ENCODE measurements at places on chromosomes 6 and 20.
A peak's percentile ranks its signal among the peaks of the same experiment; 100 is the strongest.

DNA sequence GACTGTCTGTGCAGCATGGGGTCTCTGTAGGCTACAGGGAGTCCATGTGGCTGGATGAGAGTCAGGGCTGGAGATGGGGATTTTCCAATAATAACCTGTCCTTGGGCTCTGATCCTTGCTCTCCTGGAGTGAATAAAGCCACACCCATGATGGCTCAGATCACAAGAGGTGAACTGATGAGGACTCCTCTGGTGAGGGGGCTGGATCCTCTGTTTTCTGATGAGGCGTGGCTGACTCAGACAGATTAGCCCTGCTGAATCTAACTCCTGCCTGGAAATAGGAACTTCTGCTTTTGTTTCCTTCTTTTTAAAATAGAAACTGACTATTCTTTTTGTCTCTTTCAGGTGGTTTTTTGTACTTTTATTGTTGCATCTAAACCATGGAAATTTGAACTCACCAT, 27.0 kb downstream of the CST9L start:
- ATAC-seq: peak; percentile 16

DNA sequence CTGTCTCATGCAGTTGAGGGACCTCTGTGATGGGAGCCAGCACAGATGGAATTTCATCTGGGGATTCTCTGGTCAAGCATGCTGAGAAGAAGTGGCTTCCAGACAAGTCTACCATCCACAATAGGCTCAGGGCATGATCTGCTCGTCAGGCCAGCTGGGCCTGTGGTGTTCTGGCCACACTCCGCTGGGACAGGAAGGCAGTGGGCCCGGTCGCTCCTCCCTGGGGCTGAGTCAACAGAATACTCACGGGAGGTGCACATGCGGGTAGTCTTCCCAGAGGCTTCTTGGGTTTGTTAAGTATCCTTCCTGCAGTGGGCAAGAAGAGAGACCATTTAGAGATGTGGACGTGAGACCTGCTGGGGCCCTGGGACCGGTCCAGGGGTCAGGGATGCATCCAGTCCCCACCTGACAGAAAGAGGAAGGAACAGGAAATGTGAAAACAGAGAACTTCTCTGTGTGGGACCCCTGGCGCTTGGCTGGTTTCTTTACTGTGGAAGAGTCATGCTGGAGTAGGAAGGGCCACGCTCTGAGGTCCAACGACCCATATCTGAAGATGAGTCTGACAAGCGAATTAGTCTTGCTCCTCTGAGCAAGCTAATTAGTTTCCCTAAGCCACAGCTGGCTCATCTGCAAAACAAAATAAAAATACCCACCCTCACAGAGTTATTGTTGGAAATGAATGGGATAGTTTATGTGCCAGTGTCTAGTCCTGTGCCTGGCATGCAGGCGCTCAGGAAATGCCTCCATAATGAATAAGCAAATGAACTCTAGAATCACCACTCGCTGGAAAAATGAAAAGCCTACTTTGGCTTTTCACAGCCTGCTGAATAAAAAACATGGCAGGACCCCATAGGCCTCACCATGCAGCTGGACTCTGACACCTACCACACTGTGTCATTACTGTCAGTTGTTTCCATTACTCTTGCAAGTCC, 67.3 kb downstream of the TRAM2 start:
- no peak for ATAC-seq

GRCh38 chr20:64146936-64147477, 17.2 kb upstream of the MYT1 start:
- ATAC-seq: no peak

GRCh38 chr6:53718597-53719460, 53.3 kb upstream of the KLHL31 start:
- peak; percentile 55 for ATAC-seq

- no peak for ATAC-seq
Observed at GRCh38 chr6:7922596-7922995, 12.0 kb upstream of the TXNDC5 start.

DNA sequence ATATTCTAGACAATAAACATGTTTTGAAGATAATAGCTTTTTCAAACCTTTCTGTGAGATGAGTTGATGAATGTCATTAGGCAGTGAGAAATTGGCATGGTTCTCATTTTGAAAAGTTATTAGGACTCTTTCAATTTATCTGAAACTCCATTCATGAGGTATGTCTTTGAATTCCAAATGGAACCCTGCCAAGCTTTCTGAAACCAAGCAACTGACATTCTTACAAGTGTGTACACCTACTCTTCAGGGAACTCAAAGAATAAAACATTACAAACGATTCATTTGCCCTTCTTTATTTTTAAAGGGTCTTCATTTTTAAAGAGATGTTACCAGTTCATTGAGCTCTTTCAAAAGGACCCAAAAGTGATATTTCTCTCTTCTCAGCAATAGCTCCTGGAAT, 2.1 kb upstream of the TRDN start:
- ATAC-seq: no peak

DNA sequence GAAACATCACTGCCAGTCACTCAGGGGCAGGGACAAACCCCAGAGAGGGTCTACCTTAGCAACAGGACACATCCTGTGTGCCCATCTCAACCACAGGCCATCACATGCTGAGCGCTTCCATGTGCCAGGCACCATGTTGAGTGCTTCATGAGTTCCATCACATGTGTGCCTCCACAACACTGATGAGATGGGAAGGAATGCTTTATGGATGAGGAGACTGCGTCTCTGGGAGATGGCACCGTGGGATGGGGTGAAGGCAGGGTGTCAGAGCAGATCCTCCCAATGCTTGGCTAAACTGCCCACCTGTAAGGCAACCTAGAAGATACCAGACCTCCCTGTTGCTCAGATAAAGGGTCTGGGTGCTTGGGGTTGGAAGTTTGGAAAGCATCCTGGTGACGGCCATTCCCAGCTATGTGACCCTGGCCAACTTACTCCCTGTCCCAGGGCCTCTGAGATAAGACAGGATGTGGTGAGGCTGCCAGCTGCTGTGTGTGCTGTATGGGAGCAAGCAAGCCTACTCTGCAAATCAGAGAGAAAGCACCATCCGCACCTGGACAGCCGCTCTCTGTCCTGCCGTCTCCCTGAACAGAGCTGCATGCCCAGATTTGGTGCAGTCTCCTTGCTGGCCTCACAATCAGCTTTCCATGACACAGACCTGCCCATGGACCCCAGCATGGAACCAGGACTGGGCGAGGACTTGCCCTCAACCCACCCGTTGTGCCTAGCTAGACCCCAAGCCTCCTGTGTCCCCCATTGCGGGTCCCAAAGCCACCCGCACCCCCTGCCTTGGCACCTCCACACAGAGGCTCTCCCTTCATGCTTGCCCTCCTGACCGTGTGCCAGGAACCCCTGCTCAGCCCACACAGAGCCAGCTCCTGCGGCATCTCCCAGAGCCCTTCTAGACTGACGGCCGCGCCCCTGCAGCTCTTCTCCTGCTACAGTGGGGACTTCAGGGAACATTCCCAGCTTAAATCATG, 143.7 kb downstream of the SYNDIG1 start:
- ATAC-seq: no peak

- no peak for ATAC-seq
Observed at GRCh38 chr6:25423358-25423757, 144.2 kb downstream of the CARMIL1 start.

DNA sequence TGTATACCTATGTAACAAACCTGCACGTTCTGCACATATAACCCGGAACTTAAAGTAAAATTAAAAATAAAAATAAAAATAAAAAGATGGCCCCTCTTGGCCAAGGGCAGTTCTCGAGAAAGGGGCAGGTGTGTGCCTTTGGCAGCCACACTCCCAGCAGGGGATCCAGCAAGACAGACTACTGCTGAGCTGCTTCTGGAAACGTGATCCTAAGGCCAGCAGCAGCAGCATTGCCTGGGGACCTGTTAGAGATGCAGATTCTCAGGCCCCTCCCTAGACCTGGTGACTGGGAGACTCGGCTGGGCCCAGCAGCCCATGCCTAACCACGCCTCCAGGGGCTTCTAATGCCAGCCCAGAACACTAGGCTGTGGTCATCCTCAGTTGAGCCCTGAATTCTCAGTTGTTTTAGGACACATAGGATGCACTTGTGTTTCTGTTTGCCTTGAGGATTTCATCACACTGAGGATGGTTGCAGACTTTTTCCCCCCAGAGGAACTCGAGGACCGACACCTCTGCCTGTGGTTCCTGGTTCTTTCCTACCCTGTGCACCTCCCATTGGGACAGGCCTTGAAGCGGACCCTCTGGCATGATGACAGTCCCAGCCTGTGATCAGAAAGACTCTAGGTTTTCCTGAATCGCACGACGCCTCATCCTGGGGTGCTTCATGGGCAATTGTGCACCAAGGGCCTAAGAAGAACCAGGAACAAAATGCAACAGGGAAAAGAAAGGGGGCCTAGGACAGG, 105.9 kb downstream of the TOX2 start:
- ATAC-seq: no peak

GRCh38 chr6:134678436-134678889, 271.4 kb downstream of the ALDH8A1 start:
- ATAC-seq: peak; percentile 56

DNA sequence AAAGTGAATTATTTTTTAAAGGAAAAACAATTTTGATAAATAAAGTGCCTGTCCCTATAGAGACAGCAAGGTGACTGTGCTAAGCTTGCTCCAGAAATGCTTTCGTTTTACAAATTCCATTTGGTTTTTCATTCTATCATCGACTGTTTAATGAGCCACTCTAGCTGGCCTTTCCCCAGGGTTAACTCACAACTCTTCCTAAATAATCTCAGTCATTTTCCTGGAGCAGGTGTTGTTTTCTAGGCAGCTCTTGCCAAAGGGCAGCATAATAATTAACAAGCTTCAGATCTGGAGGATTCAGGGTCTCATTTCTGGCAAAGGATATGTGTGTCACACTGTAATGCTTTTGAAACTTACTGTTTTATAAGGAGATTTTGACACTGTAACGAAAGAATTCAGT, 184.2 kb downstream of the KHDC1L start:
- ATAC-seq: no peak

DNA sequence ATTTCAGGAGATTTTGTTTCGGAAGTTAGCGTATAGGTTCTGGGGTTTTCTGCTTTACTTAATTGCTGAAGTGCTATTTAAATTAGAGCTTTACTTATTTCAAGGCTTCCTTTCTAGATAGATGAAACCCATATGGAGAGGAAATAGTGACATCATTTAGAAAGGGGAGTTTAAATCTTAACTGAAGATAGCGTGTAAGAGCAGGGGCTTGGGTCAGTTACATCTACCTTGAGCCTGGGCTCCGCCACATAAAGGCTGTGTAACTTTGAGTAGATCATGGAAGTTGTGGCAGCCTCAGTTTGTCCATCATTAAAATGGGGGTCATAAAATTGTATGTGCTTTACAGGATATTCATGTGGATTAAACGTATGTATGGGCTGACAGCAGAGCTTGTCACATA, 4.7 kb downstream of the CDS2 start:
- ATAC-seq: no peak

GRCh38 chr6:91142154-91142553, 555.3 kb upstream of the MAP3K7 start:
- ATAC-seq: no peak

GRCh38 chr6:37160922-37161778, 8.8 kb upstream of the PIM1 start:
- peak; percentile 31 for ATAC-seq

DNA sequence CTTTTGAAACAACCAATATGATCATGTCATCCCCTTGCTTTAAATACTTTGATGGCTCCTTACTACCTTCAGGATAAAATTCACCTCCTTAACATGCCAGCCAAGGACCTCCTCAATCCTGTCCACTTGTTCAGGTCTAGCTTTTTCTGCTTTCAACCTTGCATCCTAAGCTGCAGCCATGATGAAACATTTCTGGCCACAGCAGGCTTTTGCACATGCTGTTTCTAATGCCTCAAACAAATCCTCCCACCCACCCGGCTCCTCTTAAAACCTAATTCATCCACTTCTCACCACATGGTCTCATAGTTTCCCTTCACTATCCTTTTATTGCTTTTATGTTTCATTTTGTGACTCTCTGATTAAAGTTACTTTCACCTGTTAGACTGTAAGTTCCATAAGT, 124.6 kb downstream of the MYB start:
- ATAC-seq: no peak

- no peak for ATAC-seq
Observed at GRCh38 chr6:45722876-45723275, 292.8 kb downstream of the CLIC5 start.

GRCh38 chr6:16367571-16367970, 129.2 kb downstream of the GMPR start:
- ATAC-seq: no peak

GRCh38 chr6:75863001-75863400, 114.0 kb downstream of the MYO6 start:
- ATAC-seq: no peak

DNA sequence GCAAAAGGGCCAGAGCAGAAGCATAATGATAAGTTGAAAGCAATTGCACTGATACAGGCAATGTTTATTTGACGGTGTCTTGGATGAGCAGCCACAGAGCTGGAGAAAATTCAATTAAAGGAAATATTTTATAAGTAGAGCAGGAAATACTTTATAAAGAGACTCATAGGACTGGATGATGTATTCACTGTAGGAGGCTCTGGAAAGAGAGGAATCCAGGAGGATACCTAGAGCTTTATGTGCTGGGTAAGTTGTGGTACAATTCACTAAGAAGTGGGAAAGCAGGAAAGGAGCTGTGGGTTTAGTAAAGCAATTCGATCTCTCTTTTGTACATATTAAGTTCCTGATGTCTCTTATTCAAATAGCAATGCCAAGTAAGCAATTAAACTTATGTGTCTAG, 86.3 kb downstream of the C6orf118 start:
- no peak for ATAC-seq

GRCh38 chr6:118709859-118710350, 58.5 kb upstream of the CEP85L start:
- ATAC-seq: no peak

DNA sequence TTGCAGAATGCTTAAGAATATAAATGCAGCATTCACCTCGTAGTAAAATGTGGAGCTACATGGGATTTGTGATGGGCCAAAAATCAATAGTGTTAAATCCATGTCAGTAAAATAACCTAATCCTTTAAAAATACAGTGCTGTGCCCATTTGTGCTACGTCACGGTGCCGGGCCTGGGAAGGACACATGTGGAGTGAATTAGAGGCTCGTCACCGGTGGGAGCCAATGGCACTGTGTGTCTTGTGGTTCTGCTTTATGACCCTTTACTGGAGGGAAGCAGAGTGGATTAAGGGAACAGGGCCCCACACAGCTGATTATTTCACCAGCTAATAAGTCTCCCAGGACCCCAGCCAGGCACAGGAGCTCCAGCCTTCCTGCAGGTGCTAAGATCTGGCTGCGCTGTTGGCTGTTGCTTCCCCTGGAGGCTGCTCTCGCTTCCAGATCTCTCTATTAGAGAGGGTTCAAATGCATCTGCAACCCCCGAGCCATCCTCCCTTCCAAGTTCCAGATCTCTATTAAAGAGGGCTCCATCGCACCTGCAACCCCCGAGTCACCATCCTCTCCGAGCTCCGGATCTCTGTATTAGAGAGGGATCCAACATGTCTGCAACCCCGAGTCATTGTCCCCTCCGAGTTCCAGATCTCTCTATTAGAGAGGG, 405.8 kb downstream of the CDH4 start:
- ATAC-seq: no peak

DNA sequence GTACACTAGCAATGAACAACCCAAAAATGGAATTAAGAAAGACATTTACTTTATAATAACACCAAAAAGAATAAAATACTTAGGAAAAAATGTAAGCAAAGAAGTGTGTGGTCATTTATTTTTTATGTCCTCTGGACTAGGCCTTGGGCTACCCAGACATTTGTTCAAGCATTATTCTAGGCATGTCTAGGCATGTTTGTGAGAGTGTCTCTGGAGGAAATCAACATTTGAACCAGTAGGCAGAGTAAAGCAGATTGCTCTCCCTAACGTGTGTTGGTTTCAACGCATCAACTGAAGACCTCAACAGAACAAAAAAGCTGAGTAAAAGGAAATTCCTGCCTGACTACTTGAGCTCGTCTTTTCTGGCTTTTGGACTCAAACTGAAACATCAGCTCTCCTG, 84.5 kb downstream of the ANKEF1 start:
- no peak for ATAC-seq

Measured in motor neuron (in vitro differentiated cells).